ENCODE measurements at places on chromosomes 7 and 10.
A peak's percentile ranks its signal among the peaks of the same experiment; 100 is the strongest.

GRCh38 chr10:61835069-61835945 lies 66.2 kb upstream of the ARID5B start:
- peak; percentile 78 for DNase-seq

- no peak for DNase-seq
These were observed 86.8 kb downstream of the CPEB3 start for GRCh38 chr10:92203919-92204623.

DNA sequence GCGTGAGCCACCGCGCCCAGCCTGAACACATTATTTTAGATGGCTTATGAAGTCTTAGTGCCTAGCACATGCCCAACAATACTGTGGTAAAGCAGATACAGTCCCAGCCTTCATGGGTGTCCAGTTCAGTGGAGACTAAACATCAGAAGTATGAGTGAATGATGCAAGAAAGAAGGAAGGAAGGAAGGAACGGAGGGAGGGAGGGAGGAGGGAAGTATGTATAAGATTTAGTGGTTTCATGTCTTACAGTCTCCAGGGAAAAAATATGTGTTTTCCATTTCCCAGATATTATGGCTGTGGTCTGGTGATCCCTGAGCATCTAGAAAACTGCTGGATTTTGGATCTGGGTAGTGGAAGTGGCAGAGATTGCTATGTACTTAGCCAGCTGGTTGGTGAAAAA lies 2.9 kb downstream of the AS3MT start:
- no peak for DNase-seq

- peak; percentile 0 for DNase-seq
These were observed 1167.6 kb downstream of the NXPH1 start for GRCh38 chr7:9600974-9601373.

GRCh38 chr10:22681783-22682183 lies 32.6 kb downstream of the PIP4K2A start:
- peak; percentile 91 for DNase-seq

DNA sequence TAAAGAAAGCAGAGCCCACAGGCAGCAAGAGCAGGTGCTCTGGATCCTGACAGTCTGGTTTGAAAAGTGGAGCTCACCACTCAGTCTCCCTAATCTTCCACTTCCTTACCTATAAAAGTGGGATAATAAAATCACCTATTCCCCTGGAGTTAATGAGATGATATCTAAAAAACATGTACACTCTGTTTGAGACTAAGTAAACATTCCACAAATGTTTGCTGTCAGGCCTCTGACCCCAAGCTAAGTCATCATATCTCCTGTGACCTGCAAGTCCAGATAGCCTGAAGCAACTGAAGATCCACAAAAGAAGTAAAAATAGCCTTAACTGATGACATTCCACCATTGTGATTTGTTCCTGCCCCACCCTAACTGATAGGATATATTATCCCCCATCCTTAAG lies 1324.5 kb downstream of the XPNPEP1 start:
- DNase-seq: peak; percentile 82

DNA sequence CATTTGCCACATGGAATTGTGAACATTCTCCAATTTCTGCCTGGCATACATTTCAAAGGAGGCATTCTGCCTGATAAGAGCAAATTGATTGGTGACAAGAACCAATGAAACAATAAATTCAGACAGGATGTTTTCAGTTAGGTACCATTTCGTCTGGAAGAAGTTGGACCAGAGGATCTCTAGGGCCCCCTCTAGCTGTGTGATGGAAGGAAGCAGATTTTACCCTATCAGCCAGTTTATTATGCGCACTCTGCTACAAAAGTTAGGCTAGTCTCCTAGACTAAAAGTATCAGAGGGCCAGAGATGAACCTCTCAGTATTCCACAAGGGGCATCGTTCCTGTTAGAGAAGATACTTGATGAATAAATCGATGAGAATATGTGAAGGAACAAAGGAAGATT lies 118.0 kb downstream of the BUB3 start:
- peak; percentile 19 for DNase-seq

GRCh38 chr7:135239263-135239662 lies 5.6 kb downstream of the STRA8 start:
- no peak for DNase-seq

DNA sequence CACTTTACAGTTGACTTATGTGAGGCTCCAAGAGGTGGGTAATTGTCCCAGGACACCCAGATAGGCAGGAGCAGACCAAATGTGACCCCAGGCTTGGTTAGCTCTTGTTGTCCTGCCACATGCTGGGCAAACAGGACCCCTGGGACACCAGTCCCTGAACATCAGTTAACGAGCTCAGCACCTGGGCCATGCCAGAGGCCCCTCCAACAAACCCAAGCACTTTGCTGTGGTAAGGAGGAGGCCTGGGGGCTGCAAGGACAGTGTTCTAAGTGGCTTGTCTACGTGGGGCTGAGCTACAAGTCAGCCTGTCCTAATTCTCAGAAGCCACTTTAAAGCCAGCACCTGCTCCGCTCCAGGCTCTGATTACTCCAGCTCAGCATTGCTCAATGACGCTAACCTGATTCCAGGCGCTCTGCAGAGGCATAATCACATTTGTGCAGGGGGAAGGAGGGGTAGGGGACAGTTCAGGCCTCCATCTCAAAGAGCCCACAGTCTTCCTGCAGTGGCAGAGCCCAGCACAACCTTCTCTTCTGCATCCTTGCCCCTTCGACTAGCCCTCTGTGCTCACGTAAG lies 57.2 kb downstream of the DDC start:
- no peak for DNase-seq

GRCh38 chr10:124565565-124566221 lies 104.1 kb downstream of the LHPP start:
- DNase-seq: no peak

Data from ELR (cell line).